CD4-positive, alpha-beta T cell treated with Interleukin-15 for 4 hours (primary cell): ENCODE measurements at places on chromosomes 1 and 21.

DNA sequence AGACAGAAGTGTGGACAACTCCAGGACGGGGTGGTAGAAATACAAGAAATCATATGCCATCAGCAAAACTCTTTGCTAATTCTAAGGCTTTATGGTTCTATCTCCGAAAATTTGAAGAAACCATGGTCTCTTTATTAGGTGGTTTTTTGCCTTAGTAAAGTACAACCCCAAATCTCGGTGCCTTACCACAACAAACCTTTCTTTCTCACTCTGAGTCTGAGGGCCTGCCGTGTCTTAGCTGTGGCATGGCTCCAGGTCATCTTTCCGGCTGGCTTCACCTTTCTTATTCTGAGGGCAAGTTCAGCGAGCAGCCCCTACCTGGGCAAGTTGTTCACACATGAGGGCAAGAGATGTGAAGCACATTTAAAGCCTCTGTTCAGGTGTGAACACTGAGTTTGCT lies 280.6 kb downstream of the TTLL7 start:
- DNase-seq = no peak

DNA sequence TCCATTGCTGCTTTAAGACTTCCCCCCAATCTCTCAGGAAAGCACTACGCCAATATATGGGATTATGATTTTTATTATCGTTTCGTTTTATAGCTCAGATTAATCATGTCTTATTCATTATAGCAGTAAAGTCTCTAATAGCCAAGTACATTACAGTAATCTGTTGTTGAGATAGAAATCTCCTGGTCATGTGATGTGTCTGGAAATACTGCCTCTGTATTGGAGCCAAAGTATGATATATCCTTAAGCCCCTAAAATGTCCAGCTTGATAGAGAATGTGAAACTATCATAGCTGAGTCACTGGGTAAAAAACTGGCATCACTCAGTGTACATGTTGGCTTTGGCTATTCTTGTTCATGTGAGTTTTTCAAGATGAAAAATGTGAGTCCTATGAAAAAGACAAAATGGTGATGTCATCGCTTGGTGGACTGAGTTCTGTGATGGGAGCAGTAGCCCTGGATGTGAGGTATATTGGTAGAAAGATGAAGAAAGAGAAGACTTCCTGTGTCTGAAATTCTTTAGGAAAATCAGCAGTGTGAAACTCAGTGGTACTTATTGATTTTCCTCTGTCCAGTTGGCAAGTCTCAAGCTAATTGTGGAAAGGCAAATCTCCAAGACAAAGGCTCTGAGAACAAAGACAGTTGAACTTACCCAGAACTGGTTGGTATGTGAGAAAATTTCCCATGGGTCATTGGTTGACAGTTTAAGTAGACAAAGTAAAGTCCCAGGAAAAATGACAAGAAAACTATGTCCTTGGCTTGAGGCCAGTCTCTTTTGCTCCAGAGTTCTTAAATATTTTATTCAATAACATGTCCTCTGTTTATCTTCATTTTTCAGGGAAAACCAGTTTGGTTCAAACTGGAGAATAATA lies 76.2 kb downstream of the BRINP2 start:
- no peak for DNase-seq

DNA sequence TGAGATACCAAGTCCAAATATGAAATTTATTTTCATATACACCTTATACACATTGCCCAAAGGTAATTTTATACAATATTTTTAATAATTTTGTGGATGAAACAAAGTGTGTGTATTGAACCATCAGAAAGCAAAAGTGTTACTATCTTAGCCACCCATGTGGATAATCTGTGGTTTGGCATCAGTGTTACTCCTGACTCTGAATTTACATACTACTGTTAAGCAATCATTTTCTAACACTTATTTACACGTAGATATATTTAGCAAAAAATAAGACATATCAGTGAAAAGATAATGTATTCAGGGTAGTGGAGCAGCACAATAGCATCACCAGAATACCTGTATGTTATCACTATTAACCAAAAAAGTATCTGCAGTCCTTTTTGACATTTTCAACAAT lies 23.8 kb downstream of the DENND2D start:
- no peak for DNase-seq

DNA sequence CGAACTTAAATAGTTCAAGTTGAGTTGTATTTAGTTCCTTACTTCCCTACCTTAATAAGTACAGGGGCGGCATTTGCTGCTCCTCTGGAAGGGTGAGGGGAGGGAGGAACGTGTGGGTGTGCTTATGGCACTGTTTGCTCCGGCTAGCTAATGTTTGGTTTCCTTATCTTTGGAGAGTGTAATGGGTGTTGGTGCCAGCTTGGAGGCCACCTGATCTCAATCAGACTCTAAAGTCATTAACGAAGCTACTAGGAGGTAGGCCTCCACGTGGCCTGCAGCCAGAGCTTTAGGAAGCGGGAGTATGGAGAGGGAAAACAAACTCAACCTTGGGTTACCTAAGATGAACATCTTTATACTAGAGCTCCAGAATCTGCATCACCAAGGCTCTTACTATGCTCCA lies 43.0 kb upstream of the RAP1A start:
- no peak for DNase-seq

- DNase-seq = no peak
Measured at GRCh38 chr1:19557609-19558051, 72.3 kb upstream of the CAPZB start.
